ENCODE measurements at places on chromosomes 6 and 20.

- no peak for DNase-seq
Measured at GRCh38 chr20:56733967-56734366, 104.9 kb downstream of the TFAP2C start.

DNA sequence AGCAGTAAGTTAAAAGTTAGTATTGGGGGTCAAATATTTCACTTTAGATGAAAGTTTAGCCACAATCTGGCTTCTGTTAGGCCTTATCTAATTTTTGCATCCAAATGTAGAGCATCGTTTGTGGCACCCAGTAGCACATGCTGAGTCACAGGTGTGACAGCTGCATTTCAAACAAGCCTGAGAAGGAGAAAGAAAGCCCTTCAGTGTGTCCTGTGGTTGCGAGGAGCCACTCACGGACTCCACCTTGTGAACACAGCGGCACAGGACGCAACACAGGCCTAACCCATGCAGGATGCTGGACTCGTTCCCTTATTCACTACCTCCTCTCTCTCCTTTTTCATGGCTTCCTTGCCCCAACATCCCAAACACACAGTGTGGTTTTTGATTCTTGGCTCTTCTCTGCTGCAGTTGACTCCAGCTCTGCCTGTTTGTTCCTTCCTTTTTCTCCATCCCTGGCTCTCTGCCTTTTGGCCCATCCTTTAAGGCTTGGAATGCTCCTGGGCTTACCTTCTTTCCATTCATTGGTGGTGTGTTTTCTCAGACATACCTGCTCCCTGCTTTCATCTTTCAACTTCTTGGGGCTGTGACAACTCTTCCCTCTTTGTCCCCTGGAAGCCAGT, 124.2 kb downstream of the SLC16A10 start:
- DNase-seq, result no peak

DNA sequence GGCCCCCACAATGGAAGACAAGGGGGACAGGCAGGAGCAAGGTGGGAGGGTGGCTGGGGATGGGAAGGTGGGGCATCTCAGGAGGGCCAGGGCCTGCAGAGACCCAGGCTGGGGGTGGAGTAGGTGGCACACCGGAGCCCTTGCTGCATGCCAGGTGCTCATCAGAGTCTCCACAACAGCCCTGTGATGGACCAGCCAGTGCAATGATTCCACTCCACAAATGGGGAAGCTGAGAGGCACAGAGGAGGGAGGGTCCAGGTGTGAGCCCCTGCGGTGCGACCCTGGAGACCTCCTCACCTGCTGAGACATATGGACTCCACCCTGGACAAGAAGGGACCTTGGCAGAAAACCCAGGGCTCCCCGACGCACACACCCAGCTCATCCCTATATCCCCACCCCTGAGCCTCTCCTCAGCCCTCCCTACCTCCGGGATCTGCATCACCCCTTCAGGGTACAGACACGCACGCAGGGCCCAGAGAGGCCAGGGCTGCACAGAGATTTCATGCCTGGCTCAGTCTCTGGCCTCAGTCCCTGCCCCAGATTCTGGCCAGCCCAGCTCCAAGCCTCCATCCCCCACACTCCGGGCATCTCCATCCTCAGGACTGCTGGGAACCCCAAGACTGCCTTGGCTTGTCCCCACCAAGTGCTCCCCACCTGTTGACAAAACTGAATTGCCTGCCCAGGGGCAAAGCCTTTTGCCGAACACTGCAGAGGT, 7.1 kb upstream of the GRM4 start:
- DNase-seq, result no peak

DNA sequence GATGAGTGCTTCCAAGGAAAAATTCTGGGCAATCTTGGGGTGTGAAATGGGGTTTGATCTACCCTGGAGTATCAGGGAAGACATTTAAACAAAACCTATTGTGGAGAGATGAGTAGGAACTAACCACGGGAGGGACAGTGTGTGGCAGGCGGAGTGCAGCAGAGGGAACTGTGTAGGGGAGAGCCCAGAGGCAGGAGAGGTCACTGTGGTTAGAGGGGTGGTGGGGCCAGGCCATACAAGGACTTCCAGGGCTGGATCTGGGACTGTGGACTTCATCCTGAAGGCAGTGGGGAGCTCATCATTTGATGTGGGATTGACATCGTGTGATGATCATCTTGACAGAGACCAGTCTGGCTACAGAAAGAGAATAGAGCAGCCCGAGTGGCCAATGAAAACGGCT, 89.0 kb downstream of the TOX2 start:
- no peak for DNase-seq

GRCh38 chr20:62644802-62645496, 2.6 kb downstream of the SLCO4A1 start:
- DNase-seq, result no peak

- DNase-seq, result peak; percentile 84
Measured at GRCh38 chr6:27251606-27252251, 4.2 kb downstream of the PRSS16 start.

DNA sequence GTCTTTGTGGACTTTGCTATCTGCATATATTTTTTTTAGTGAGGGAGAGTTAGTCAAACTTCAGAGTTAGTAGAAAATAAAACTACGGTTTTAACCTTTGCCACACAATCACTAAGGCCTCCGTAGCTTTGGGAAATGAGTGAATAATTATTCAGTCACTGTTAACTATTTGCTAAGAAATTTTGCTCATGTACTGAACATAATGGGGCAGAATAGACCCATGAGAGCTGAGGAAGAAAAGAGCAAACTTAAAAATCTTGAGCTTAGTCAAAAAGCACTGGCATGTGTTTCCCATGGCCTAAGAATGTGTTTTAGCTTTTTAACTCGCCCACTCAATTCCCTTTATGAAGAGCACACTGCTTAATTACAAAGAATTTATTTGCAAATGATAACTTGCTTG, 60.4 kb upstream of the SUPT3H start:
- DNase-seq, result no peak

GRCh38 chr20:62143081-62143956, at the start of the genes PSMA7 and SS18L1:
PSMA7 (minus strand) TSS chr20:62143394; CDS start chr20:62143303, 91 bp downstream.
SS18L1 (plus strand) TSS chr20:62143769; CDS start chr20:62143821, 52 bp downstream.
- DNase-seq, result peak; percentile 91

GRCh38 chr6:149336609-149336928, 19.1 kb downstream of the TAB2 start:
- no peak for DNase-seq

DNA sequence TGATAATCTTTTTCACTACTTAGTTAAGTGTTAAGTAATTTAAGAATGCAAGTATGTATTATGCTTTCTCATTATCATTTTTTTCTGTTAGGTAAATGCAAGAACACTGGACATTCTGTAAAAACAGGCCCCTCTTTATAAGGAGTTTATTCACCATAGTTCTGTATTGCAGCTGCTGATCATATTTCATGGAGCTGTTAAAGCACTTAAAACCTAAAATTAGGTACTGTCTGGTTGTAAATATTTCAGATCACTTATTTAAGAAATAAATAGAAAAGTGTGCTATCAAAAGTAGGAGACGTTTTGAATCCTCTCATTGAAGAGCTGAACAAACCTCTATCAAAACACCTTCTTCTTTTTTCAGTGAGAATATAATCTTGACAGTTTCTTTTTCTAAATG, 3.9 kb downstream of the EYA4 start:
- DNase-seq, result no peak

- no peak for DNase-seq
Measured at GRCh38 chr6:47138046-47138445, 95.9 kb upstream of the ADGRF1 start.

DNA sequence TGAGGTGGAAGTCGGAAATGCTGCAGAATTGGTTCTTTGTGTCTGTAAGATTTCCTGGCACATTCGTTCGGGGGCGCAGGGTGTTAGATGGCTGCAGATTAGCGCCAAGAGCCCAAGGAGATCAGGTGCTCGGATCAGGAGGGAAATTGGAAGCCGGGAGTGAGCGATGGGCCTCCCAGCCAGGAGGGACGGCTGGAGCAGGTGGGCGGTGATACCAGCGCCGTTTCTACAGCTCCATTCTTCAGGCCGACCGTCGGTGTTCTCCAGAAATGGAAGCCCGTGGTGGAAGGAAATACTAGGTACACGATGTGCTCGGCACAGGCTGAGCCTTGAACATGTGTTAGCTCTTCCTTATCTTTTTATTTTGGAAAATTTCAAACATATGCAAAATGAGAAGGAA, 6.5 kb downstream of the SIRPA start:
- no peak for DNase-seq

DNA sequence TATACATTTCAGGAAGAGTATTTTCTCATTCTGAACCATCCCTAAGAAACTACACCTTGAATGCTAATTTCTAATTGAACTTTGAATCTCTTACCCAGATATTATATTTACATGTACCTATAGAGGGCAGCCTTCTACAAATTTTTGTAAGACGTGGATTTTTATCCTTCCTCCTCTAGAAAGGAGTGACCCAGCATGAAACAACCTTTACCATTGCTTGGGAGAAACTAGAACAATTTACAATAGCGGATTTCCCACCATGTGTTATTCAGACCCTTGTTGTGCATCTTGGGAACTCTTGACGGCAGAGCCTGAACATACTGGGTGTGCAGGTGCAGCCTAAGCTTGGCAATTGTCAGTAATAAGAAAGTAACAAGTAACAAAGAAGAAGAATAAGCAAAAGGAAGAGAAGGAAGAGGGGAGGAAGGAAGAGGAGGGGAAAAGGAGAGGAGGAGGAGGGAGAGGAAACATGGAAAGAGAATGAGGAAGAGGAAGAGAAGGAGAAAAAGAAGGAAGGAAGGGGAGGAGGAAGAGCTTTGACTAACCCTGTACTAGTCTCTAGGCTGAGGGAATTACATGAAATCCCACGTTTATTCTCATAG, 10.8 kb upstream of the TAAR1 start:
- peak; percentile 27 for DNase-seq

GRCh38 chr6:163393923-163394322, 20.6 kb upstream of the QKI start:
- no peak for DNase-seq

DNA sequence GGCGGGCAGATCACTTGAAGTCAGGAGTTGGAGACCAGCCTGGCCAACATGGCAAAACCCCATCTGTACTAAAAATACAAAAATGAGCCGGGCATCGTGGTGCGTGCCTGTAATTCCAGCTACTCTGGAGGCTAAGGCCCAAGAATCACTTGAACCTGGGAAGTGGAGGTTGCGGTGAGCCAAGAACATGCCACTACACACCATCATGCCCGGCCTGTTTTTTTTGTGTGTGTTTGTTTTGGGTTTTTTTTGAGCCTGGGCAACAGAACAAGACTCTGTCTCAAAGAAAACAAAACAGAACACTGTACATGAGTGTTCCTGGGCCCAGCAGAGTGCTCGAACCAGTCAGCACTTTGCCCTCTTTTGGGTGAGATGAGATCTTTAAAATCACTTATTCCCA, 159.1 kb downstream of the MTHFD1L start:
- DNase-seq, result no peak

- DNase-seq, result no peak
Measured at GRCh38 chr6:30149234-30149633, 11.8 kb downstream of the TRIM10 start.

- DNase-seq, result no peak
Measured at GRCh38 chr6:33201935-33202334, 1.3 kb downstream of the SLC39A7 start.

DNA sequence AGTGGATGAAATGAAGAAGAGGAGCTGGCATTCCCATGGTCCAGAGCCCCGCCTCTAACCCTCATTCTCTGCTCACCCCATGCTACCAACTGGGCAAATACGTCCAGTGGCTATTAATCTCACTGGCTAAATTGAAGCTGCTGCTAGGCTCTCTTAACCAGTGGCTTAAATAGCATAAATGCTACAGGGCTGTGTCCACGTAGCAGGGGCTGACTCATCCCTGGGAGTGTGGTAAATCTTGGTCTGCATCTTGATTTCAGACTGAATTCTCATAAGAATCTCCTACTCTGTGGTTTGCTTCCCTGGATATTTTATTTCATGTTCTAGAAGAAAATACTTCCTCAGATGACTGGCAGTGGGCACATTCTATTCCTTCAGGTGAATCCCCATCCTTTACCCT, 193.1 kb upstream of the ARG1 start:
- DNase-seq, result no peak

DNA sequence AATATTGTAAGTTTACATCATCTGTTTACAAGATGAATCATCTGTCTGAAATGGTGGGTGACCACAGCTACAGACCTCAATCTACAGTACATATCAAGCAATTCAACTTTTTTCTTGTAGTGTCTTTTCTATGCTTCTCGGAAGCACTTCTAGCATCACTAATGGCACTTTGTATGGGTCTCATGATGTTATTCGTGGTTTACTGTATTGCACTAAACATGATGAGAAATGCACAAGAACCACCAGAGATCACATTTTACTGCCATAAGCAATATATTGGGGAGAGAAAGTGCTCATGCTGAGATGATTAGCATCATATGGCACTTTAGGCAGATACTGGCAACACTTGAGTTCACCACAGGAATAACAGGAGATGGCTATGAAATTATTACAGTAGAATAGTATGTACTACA, 15.4 kb upstream of the BTBD3 start:
- DNase-seq, result no peak

DNA sequence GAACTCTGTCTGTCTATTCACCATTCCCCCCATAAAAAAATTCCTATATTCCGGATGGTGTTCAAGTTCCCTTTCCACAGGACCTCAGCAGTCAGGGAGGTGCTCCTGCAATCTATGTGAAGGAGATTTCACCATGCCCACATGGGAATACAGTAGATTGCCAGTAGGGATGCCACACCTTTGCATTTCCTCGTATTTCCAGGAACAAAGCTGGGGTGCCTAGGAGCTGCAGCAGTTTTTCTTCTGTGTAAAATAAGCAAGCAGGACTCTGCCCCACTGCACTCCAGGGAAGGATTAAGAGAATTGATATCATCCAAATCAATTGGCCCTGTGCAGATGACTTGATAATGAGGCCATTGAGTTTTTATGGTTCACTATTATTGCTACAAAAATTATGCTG, 7.4 kb upstream of the KIF16B start:
- DNase-seq, result no peak

DNA sequence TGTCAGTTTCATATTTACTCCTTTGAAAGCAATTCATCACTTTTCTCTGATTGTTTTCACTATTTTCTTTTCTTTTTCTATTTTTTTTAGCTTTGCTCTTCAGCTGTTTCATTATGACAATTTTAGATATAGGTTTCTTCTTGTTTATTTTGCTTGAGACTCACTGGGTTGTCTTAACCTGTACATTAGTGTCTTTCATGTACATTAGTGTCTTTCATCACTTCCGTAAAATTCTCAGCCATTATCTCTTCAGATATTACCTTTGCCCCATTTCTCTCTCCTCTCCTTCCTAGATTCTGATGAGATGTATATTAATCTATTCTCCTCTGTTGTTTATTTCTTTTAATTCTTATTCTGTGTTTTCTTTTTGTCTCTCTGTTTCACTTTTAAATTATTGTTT, 14.5 kb upstream of the TBPL1 start:
- DNase-seq, result no peak

DNA sequence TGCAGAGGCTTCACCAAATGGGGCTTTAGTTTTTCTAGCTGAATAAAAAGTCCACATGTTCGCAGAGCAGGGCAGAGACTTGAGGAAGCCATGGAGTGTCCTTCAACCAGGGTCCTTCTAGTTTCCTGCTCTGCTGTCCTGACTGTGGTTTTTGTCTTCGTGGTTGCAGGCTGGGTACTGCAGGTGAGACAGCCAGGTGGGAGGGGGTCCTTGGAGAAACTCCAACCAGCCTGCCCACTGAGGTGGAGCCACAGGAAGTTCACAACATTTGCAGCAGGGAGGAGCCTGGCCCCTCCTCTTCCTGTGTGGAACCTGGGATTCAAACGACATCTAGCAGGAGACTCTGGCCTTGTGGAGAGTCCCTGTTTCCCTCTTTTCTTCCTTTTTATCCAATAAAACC, 68.8 kb upstream of the MYLIP start:
- no peak for DNase-seq
